ENCODE measurements at places on chromosomes 6 and 20.

DNA sequence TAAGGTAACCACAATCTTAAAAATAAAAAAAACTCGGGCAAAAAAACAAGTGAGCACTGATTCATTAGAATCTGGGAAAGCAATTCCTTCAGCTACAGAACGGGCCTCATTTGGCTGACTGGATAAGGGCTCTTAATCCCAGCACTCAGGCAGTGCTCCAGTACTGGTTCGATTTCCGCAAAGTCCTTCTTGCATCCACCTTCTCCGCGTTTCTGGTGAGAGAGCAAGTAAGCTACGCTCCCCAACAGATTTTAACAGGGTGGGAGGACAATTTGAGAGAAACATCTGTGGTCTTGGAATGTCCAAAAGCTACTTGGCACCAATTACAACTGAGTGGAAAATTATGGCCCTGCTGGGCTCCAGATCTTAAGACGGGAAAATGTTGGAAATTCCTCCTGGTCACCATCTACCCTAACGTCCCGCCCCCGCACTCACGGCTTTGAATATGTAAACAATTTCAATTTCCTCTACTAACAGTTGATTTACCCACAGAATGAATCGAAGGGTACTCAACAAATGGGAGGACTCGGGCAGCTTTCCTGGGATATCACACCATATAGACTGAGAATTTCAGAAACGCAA is 18.1 kb upstream of the ZSCAN9 start:
- no peak for DNase-seq

GRCh38 chr6:160428069-160428430 is 79.9 kb downstream of the SLC22A3 start:
- DNase-seq, result no peak

DNA sequence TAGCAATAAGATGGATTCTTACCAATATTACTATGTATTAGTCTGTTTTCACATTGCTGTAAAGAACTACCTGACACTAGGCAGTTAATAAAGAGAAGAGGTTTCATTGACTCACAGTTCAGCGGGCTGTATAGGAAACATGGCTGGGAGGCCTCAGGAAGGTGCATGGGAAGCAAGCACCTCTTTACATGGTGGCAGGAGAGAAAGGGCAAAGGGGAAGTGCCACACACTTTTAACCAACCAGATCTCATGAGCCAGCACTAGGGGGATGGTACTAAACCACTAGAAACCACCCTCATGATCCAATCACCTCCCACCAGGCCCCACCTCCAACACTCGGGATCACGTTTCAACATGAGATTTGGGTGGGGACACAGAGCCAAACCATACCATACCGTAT is 40.7 kb upstream of the CCDC167 start:
- DNase-seq, result no peak

- no peak for DNase-seq
Measured at GRCh38 chr6:2510316-2510715, 240.4 kb downstream of the MYLK4 start.

DNA sequence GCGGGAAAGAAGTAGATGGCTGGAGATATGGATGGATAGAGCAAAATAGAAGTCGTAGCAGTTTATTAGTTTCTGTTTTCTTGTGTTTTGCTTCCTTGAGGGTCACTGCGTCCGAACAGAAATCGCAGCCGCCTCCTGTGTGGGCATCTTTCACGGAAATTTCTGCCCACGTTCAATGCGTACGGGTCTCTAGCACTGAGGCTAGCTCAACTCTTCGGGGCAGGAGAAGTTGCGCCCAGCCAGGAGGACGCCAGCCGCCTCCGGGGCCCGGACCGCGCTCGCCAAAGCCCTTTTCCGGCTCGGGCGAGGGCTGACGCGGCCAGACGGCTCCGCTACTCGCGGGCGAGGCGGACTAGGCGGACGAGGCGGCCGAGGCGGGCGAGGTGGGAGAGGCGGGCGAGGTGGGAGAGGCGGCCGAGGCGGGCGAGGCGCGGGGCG is 814 bp downstream of the TFAP2B start:
- no peak for DNase-seq

DNA sequence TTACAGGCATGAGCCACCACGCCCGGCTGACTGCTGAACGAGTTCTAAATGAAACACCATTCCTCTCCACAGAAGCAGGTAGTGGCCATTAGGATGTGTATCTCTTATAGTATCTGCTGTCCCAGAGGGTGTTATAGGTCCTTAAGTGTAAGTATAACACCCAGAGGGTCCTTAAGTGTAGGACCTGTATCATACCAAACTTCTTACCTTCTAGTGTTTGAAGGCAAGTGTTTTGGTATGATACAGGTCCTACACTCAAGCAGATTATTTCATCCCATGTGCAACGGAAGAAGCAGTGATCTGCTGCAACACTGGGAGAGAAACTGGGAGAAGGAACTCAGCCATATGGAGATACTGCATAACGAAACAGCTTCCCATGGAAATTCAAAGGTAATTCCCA is 17.4 kb downstream of the BMP7 start:
- DNase-seq, result no peak

- peak; percentile 43 for DNase-seq
Measured at GRCh38 chr6:89117211-89118108, at the start of gene SRSF12. TSS of gene SRSF12 (minus strand) at chr6:89118071. CDS start at chr6:89117887, 184 bp downstream.

DNA sequence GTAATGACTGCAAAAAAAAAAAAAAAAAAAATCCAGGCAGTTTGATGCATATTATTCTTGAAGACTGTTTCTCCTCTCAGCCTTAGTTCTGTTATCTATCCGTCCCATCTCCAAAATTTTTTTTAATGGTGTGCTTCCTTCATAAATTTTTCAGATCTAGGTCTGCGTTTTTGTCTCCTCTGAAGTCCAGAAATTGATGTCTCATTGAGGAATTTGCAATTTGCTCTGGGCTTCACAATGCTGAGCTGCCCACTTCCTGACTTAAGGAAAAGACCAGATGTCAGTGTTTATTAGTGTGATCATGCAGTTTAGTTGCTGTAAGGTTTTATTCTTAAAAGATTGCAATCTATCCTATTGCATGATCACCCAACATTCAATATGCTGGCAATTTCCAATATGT is 297.6 kb downstream of the ZNF217 start:
- no peak for DNase-seq

- DNase-seq, result no peak
Measured at GRCh38 chr6:2263896-2264295, 18.5 kb upstream of the GMDS start.

DNA sequence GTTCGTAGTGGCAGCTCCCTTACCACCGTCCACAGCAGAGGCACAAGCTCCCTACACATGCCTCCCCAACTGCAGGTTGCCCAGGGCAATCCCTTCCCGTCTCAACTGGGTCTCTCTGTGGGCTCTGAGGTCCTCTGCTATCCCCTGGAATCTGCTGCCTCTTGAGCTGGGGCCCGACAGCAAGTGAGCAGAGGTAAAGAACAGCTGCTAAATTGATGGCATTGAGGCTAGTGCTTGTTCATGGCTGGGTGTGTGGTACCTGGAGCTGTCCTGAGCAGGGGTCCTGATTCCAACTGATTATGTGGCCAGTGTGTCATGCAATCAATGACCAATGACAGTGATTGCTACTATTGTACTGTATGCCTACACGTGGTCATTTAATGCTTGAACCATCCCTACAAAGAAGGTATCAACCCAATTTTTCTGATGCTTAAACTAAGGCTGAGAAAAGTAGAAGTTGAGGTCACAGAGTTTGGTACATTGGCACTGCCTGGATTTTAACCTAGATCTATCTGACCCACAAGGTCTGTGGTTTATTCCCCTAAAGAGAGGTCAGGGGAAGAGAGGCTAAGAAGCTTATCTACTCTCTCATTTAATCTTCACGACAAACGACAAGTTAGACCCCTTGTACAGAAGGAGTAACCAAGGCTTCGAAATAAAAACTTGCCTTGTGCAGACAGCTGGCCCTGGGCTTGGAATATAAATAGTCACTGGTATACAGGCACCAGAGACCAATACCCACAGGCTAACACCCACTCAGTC is 41.1 kb downstream of the HNF4A start:
- no peak for DNase-seq

- no peak for DNase-seq
Measured at GRCh38 chr6:135630789-135631376, 133.3 kb upstream of the AHI1 start.

- DNase-seq, result no peak
Measured at GRCh38 chr20:59398537-59399205, 98.3 kb downstream of the EDN3 start.
